ENCODE measurements at places on chromosomes 12 and 14.

DNA sequence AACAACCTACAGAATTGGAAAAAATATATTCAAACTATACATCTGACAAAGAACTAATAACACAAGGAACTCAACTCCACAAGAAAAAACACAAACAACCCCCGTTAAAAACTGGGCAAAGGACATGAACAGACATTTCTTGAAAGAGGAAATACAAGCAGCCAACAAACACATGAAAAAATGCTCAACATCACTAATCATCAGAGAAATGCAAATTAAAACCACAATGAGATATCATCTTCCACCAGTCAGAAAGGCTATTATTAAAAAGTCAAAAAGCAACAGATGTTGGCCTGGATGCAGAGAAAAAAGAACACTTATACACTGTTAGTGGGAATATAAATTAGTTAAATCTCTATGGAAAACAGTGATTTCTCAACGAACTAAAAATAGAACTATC lies 82.6 kb upstream of the CCDC91 start:
- no peak for DNase-seq

DNA sequence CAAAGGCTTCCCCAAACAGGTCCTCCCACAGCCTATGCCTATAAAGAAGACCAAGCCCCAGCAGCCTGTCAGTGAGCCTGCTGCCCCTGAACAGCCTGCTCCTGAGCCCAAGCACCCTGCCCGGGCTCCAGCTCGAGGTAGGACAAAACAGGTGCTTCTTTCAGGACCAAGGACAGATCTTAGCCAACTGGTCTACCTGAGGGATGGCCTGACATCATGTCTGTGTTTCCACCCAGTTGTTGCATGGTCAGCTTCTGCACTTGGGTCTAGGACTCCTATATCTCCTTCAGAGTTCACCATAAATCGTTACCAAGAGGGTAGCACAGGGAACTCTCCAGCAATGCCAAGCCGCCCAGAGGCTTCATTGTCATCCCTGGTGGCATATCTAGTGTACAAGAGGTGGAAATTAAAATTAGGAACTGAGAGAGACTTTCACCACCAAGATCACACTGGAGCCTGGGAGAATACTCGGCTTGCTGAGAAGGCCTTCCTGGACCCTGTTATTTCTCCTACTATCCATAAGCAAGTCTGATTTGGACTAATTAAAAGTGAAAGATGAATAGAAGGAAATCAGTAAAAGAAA lies 38.2 kb upstream of the OAS1 start:
- DNase-seq, result no peak

GRCh38 chr14:34098045-34098984 lies 147.4 kb upstream of the EGLN3 start:
- peak; percentile 81 for DNase-seq

DNA sequence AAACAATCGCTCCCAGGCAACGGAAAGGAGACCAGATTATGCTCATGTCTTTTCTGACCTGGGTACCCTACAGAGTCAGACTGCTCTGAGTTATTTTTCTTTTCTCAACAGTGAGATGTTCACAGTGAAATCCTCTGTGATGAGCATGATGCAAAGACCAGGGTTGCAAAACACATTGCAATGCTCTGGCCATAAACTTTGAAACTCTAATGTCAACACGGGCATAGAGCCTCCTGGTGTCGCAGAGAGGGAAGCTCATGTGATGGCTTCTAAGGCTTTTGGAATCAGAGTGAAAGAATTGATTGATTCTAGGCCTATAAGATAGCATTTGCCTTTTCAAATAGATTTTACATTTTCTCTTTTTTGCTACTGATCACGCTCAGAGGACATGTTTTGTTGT lies 193.4 kb downstream of the RASSF9 start:
- peak; percentile 8 for DNase-seq

DNA sequence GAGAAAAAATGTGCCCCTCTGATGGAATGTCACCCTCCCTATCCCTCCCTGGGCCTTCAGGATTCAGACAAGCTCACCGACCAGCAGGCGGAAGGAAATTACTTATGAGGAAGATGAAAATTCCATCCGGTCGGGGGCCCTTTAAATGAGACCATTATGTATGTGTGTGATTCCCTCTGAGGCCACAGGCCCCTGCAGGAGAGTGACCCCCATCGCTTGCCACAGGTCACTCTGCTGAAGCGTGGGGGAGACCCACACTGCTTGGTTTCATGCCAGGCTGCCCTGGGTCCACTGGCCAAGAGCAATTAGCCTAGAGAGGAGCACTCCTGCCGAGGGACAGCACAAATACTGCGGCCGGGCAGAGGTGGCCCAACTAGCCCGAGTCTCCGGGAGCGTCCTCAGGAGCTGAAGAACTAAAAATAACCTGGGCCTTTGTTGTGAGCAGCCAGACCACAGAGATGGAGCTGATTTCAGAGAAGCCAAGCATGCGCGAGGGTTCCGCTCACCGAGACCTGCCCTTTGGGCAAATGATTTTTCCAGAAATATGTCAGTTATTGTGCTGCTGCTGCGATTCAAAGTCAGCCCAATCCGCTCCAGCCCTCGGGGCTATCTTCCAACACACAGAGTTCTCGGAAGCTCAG lies 276.4 kb downstream of the DPF3 start:
- peak; percentile 90 for DNase-seq

GRCh38 chr14:91164676-91165075 lies 50.8 kb downstream of the DGLUCY start:
- DNase-seq, result peak; percentile 58

GRCh38 chr14:51323492-51323891 lies 83.4 kb downstream of the TMX1 start:
- DNase-seq, result no peak

GRCh38 chr14:56555921-56556570 lies 23.6 kb upstream of the TMEM260 start:
- peak; percentile 55 for DNase-seq

- no peak for DNase-seq
Measured at GRCh38 chr12:108765289-108765764, 34.0 kb upstream of the CORO1C start.

DNA sequence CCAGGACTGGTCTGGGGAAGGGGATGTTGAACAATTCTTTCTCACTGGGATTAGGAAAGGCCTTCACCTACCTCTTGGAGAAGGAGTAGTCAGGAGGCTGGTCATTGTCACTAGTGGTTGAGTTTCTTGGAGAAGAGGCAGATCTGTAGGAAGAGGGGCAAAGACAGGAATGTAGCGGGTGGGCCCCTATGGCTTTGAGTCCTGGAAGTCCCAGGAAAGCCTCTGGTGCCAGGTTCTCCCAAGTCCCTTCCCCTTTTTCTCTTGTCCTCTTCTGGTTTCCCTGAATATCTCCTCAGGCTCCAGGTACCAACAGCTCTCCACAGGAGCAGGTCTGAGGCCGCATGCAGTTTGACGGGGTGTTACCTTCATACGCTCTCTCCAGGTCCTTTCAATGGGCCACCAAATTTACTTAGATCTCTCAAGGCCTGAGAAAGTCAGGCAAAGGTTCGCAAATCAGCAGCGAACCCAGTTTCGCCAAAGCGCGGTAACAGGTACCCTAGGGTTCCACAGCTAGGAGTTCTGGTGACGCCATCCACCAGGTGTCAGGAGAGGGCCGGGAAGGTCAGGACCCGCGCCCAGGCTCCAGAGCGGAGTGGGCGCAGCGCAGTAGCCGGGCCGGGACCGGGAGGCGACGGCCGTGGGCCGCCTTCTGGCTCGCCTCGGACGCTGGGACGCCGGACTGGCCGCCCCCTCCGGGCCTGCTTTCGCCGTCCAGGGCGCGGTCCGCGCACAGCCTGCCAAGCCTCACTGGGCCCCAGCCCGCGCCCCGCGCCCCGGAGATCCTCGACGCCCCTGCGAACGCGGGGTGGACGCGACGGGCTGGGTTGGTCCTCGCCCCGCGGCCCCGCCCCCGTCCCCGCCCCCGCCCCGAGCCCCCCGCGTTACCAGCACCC lies 795 bp downstream of the SMAGP start:
- DNase-seq, result peak; percentile 77

DNA sequence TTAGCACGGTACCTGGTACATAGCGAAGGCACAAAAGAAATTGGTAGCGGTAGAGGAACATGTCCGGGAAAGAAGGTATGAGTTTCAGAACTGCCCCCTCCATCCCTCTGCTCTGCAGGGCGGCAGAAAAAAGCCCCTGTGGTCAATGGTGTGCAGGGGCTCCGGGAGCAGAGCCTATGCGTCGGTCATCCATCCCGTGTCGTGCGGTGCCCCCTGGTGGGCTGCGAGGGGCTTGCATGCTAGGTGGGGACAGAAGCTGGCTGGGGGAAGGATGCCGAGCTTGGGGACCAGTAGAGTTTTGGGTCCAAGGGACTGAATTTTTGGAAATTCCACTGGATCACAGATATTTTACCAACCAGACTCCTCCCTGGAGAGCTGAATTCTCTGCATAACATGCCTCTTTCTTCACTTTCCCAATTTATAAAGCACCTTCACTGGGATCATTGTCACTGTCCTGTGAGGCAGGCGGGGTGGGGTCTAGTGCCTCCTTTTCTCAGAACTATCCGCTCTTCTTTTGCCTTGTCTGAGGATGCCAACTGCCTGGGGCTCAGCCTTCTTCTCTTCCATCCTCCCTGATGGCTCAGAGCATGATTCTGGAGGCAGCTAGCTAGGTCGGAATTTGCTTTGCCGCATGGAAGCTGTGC lies 148.7 kb downstream of the SMOC1 start:
- peak; percentile 48 for DNase-seq

All from trophoblast cell (in vitro differentiated cells and primary cell).